ENCODE measurements at places on chromosomes 7 and 10. TPM values are rescaled to one million over a fixed set of nuclear protein-coding genes. Genes with fewer than 3 reads are reported as not detected.

INTS1 gene
- total RNA-seq = 96.8 TPM

GCK gene
- total RNA-seq = not detected

OPN1SW gene
- not detected for total RNA-seq

CDHR3 gene
- 1.8 TPM for total RNA-seq

AS3MT gene
- 1.4 TPM for total RNA-seq

EN2 gene
- total RNA-seq = not detected

GOLGA7B gene
- total RNA-seq = 0.12 TPM

AKR1C4 gene
- total RNA-seq = not detected

ANKRD7 gene
- total RNA-seq = 1.9 TPM

BMPER gene
- not detected for total RNA-seq

NIPSNAP2 gene
- total RNA-seq = 79.2 TPM

AGAP5 gene
- total RNA-seq = 0.55 TPM

WDR86 gene
- total RNA-seq = 10.2 TPM

HOXA4 gene
- not detected for total RNA-seq

DPP6 gene
- total RNA-seq = 11.1 TPM

KCNH2 gene
- 11.5 TPM for total RNA-seq

CDH23 gene
- total RNA-seq = 5.9 TPM

AGR2 gene
- total RNA-seq = not detected

TIMM23 gene
- 178 TPM for total RNA-seq

HPSE2 gene
- total RNA-seq = 0.12 TPM

KIAA1549 gene
- 1.3 TPM for total RNA-seq

TMEM130 gene
- 3.9 TPM for total RNA-seq

PLXNA4 gene
- under 0.01 TPM for total RNA-seq

HOXA11 gene
- total RNA-seq = 9.3 TPM

GPR22 gene
- total RNA-seq = not detected

FXYD4 gene
- not detected for total RNA-seq

TFEC gene
- not detected for total RNA-seq

TMEM184A gene
- total RNA-seq = 0.49 TPM

SDK1 gene
- not detected for total RNA-seq

ABCB4 gene
- not detected for total RNA-seq

ADAM22 gene
- total RNA-seq = 3.9 TPM

COA1 gene
- 135 TPM for total RNA-seq

Data from G401 (cell line).